ENCODE measurements at places on chromosomes 11 and 22. TPM values are rescaled to one million over a fixed set of nuclear protein-coding genes. Genes with fewer than 3 reads are reported as not detected.

GRCh38 chr11:27409742-27410141, 46.7 kb upstream of the CCDC34 start:
- H3K27ac ChIP-seq, result no peak overlapping the region
- H3K4me1 ChIP-seq, result no peaks in the 10 kb centered on the region
- DNase-seq, result no peak
- no peak overlapping the region for H3K4me3 ChIP-seq
- no peaks in the 10 kb centered on the region for H3K36me3 ChIP-seq

GRCh38 chr11:109112821-109113280, 309.1 kb upstream of the C11orf87 start:
- H3K4me3 ChIP-seq, result no peak overlapping the region
- H3K4me1 ChIP-seq, result no peaks in the 10 kb centered on the region
- no peak overlapping the region for H3K27ac ChIP-seq
- no peaks in the 10 kb centered on the region for H3K36me3 ChIP-seq
- H3K27me3 ChIP-seq, result no peaks in the 10 kb centered on the region

GRCh38 chr11:91406009-91406408, 818.6 kb upstream of the FAT3 start:
- no peak for DNase-seq
- H3K4me3 ChIP-seq, result no peak overlapping the region
- H3K4me1 ChIP-seq, result no peaks in the 10 kb centered on the region

DNA sequence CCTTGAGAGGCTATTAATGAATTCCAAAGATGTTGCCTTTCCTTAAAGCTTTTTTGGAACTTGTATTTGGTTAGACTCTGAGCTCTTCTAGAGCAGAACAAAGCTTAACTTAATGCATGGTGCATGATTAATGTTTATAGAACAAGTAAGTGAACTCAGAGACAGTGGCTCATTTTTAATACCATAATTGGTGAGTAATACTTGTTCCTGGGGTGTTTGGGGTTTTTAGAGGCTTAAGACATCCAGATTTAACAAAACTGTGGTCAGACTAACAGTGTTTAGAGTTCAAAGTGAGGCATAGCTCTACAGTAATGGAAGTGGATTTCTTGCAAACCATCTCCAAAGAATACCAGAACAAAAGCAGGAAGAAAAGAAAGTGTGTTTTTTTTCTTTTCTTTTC, 73.7 kb upstream of the CTSC start:
- no peak overlapping the region for H3K4me3 ChIP-seq
- peaks cover 59% of the 10 kb centered on the region for H3K4me1 ChIP-seq
- no peak overlapping the region for H3K27ac ChIP-seq
- peaks cover 23% of the 10 kb centered on the region for H3K36me3 ChIP-seq
- DNase-seq, result no peak

- H3K4me3 ChIP-seq, result no peak overlapping the region
- H3K27me3 ChIP-seq, result no peaks in the 10 kb centered on the region
- peaks cover 5% of the 10 kb centered on the region for H3K4me1 ChIP-seq
- DNase-seq, result no peak
Observed at GRCh38 chr22:42275176-42275575, 4.7 kb upstream of the TCF20 start.

GRCh38 chr11:106708348-106708747, 309.9 kb downstream of the GUCY1A2 start:
- no peak overlapping the region for H3K27ac ChIP-seq
- no peaks in the 10 kb centered on the region for H3K27me3 ChIP-seq
- DNase-seq, result no peak
- H3K4me1 ChIP-seq, result no peaks in the 10 kb centered on the region
- no peak overlapping the region for H3K4me3 ChIP-seq

The NXPE1 gene
- not detected for total RNA-seq
